Central memory CD4-positive, alpha-beta T cell (primary cell): ENCODE measurements at places on chromosomes 1 and 21.

DNA sequence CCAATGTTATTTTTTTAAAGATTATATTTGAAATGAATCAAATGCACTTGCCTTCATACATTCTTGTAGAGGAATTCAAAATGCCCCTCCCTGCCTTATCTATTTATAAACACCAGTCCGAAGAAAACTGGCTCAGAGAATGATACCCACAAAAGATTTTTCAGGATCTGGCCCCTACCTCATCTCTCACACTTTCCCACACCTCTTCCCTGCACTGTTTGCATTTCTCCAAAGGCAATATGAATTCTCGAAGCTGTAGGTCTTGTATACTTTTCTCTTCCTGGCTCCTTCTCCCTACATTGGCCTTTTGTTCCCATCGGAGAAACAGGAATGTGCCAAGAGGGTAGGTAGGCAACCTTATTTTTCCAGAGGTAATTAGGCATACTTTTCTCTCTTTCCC lies 12.0 kb upstream of the CCDC190 start:
- no peak for DNase-seq

DNA sequence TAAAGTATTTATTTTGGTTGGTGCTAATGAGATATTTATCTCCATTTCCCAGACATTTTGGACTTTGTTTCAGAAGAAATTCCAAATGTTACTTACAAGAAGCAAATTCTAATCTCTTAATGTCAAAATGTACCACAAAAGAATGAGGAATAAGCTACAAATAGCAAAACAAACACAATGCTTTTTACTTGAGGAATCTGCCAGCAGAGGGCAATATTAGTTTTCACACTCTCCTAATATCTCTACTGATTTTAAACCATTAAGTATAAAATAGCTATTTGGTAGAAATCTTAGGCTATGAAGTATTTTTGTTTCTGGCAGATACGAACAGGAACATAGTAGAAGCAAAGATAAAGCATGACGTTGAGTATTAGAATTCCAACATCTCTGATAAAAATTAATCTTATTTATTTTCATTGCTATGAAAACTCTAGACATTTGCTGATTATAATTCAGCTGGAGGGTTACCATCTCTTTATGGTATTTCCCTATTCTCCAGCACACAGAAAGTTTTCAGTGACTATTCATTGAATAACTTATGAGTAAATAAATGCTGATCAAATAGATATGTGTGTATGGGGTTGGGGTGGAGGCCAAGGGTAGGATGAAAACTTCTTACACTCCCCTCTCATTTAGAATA lies 13.4 kb upstream of the HMCN1 start:
- no peak for DNase-seq

- DNase-seq = no peak
Observed at GRCh38 chr21:16402752-16403151, 673.0 kb downstream of the USP25 start.

DNA sequence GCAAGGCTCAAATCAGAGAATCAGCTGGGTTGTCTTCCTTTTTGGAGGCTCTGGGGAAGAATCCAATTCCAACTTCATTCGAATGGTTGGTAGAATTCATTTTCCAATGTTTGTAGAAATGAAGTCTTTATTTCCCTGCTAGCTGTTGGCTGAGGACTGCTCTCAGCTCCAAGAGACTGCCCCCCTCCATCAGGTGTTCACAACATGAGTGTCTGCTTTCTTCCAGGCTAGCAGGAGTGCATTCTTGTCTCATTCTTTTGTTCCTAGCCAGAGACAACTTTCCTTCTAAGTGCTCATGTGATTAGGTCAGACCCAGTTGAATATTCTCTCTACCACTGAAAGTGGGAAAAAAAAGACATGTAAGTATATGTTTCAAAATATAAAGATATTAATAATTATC lies 95.2 kb downstream of the HLX start:
- DNase-seq = no peak

- DNase-seq = no peak
Observed at GRCh38 chr1:84476225-84476624, 2.8 kb upstream of the RPF1 start.

GRCh38 chr1:11526071-11526895 lies 47.3 kb downstream of the DISP3 start:
- DNase-seq = no peak

- no peak for DNase-seq
Observed at GRCh38 chr1:91578320-91579109, 77.9 kb downstream of the CDC7 start.

DNA sequence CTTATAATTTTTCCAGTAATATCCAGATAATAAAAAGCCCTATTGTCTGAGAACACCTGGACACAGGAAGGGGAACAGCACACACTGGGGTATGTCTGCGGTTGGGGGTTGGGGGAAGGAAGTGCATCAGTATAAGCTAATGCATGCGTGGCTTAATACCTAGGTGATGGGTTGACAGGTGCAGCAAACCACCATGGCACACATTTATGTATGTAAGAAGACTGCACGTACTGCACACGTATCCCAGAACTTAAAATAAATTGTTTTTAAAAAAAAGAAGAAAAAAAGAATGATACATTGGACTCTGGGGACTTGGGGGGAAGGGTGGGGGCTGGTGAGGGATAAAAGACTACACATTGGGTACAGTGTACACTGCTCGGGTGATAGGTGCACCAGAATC lies 144.9 kb upstream of the C1orf174 start:
- no peak for DNase-seq

GRCh38 chr1:108113496-108113895 lies 86.6 kb downstream of the SLC25A24 start:
- DNase-seq = no peak

- DNase-seq = no peak
Observed at GRCh38 chr21:38838598-38839327, 33.0 kb downstream of the ETS2 start.

- no peak for DNase-seq
Observed at GRCh38 chr1:152003846-152004442, 10.3 kb upstream of the S100A10 start.

GRCh38 chr21:37580666-37581065 lies 214.1 kb downstream of the DYRK1A start:
- DNase-seq = no peak

DNA sequence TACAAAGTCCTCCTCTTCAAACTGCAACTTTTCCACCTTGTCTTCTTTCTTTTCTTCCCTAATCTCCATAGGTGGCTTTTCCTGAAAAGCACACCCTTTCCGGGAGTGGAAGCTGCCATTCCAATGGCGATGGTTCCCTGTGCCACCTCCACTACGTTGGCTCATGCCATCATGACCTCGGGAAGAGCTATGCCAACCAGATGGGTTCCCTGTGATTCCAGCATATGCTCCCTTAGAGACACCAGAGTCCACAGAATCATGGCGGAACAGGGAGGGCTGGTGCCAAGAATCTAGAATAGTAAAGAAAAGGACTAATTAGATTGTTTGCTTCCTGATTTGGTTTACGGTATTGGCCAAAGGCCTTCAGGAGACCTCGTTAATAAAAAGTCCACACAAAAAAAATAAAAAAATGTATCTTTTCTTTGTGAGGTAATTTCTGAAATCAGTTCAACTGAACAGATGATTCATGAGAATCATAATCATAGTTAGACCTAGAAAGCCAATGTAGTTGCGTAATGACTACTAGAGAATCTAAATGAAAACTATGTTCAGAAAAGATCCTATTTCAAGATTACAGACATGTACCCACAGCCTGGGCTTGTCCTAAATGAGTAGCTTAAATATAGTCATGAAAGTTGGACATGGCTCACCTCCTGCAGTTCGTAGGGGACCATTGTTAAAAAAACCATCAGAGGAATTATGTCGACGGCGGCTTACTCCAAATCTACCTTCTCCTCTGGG lies 30.9 kb upstream of the CCDC17 start:
- DNase-seq = no peak

DNA sequence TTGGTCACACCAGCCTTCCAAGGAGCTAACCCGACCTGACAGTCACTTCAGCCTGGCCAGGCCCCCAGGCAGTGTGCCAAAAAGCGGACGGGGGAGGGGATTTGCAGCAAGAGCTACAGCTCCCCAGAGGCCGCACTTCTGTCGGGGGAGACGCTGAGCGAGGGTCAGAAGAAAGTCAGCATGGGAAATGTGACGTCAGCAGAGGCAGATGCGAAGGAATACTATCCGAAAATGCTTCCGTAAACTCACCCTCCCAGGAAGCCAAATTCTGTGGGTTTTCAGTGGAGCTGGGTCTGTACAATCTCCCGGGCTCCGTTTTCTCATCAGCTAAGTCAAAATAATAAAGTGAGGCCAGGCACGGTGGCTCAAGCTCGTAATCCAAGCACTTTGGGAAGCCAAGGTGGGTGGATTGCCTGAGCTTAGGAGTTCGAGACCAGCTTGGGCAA lies 28.5 kb upstream of the ECE1 start:
- DNase-seq = no peak

GRCh38 chr1:97050506-97050905 lies 328.9 kb downstream of the PTBP2 start:
- DNase-seq = no peak
